Stimulated activated CD8-positive, alpha-beta memory T cell treated with anti-CD3 and anti-CD28 coated beads, Interleukin-7, amount 100 ng/mL, for 4 hours (primary cell): ENCODE measurements at places on chromosomes 11 and 22.
A peak's percentile ranks its signal among the peaks of the same experiment; 100 is the strongest.

- DNase-seq = no peak
These were observed 64.7 kb downstream of the TSPAN18 start for GRCh38 chr11:44791316-44791925.

DNA sequence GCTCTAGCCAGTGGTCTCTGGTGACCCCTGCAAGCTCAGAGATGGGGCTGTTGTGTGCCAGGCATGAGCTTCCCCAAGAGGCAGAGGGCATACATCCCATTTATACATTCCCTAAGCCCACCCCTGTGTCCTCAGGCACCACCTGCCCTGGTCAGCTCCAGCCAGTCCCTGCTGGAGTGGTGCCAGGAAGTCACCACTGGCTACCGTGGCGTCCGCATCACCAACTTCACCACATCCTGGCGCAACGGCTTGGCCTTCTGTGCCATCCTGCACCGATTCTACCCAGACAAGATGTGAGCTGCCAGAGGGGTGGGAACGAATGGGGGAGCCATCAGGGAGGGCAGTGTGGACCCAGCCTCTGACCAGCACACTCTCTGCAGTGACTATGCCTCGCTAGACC, 8.3 kb downstream of the EHBP1L1 start:
- DNase-seq = no peak

GRCh38 chr11:99682171-99682570, 661.4 kb downstream of the CNTN5 start:
- no peak for DNase-seq

DNA sequence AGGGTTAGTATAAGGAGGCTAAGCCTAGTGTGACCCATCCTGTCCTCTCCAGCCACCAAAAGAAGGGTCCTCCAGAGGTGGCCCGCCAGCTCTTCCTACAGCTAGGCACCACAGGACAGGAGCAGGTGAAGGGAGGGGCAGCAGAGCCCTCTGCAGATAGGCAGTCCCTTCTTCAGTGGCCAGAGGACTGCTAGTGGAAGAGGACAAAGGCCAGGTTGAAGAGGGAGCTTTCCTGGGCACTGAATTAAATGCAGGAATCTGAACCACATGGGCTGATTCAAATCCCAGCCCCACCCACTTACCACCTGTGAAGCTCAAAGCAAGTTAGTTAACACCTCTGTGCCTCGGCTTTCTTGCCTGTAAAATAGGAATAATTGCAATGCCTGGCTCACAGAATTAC, 409.5 kb downstream of the NXPE2 start:
- no peak for DNase-seq

GRCh38 chr11:128898580-128899344, 7.6 kb downstream of the KCNJ5 start:
- DNase-seq = no peak

GRCh38 chr22:44179989-44180705, 578 bp upstream of the PARVG start:
- DNase-seq = peak; percentile 8
